ENCODE measurements at places on chromosomes 7 and 10. TPM values are rescaled to one million over a fixed set of nuclear protein-coding genes. Genes with fewer than 3 reads are reported as not detected.

- no peak for DNase-seq
Observed at GRCh38 chr7:105650382-105650970, 69.2 kb upstream of the EFCAB10 start.

DNA sequence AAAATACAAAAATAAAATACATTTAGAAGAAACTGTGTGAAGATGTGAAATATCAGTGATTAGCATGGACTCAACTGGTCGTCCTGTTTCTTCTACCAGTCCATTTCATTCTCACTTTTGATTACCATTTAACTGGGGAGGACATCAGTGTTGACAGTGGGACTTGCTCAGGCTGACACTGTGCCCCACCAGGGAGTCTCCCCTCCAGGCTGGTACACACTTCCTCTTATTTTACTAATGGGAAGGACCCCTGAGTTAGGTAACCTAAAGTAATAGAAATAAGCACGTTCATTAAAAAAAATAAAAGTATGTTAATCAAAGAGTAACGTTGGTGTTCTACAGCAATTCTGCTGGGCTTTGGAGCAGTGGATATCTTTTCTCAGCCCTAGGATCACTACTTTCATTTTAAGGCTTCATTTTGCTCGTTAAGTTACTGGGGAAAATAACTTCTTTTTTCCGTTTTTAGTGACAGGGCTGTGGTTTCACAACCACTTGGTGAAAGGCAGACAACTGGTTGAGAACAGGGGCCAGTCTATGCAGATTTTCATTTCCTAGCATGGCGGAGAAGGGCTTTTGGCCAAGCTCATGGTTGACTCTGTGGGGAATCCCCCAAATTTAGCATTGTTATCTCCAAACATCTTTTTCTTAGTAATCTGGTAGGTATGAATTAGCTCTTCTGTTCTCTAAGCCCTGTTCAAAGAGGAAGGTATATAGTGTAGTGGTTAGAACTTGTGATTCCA lies 2.1 kb downstream of the SNX10 start:
- DNase-seq = no peak

DNA sequence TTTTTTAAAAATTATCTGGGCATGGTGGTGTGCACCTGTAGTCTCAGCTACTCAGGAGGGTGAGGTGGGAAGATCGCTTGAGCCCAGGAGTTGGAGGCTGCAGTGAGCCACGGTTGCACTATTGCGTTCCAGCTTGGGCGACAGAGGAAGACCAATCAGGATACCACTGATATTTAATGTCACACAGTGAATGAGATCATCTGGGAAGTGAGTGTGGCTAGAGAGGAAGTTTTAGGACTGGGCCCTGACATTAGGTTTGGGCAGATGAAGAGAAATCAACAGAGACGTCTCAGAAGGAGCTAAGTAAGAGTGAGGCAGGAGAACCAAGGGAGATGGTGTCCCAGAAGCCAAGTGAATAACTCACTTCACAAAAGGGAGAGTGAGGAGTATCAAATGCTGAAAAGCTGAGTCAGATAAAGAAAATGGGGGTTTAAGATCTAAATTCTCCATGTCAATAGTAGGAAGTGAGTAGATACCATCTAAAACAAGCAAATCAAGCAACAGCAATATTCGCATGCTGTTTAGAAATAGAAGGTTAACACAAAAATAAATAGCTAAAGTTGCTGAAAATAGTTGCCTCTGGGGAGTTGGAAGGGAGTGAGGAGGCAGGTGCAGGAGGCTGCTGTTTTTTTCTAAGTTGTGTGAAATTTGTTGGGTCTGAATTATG lies 11.5 kb downstream of the PILRA start:
- DNase-seq = no peak

GRCh38 chr7:41788556-41788955 lies 85.7 kb upstream of the INHBA start:
- no peak for DNase-seq

DNA sequence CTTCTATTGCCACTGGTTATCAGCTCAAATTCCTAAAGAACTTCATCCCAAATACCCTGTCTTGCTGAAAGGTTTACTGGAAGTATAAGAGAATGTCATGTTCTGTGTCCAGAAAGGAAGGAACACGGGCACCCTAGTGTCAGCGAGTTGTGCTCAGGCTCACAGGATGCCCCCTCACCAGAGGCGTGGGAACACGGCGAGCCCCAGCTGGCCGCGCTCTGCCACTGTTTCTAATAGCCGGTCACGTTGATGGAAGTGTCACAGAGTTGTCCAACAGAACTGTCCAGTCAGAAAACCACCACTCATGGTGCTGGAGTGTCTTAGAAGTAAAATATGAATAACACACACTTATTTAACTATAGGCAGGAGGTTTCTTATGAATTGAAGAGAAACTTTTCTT lies 72.8 kb downstream of the FIGNL1 start:
- no peak for DNase-seq

DNA sequence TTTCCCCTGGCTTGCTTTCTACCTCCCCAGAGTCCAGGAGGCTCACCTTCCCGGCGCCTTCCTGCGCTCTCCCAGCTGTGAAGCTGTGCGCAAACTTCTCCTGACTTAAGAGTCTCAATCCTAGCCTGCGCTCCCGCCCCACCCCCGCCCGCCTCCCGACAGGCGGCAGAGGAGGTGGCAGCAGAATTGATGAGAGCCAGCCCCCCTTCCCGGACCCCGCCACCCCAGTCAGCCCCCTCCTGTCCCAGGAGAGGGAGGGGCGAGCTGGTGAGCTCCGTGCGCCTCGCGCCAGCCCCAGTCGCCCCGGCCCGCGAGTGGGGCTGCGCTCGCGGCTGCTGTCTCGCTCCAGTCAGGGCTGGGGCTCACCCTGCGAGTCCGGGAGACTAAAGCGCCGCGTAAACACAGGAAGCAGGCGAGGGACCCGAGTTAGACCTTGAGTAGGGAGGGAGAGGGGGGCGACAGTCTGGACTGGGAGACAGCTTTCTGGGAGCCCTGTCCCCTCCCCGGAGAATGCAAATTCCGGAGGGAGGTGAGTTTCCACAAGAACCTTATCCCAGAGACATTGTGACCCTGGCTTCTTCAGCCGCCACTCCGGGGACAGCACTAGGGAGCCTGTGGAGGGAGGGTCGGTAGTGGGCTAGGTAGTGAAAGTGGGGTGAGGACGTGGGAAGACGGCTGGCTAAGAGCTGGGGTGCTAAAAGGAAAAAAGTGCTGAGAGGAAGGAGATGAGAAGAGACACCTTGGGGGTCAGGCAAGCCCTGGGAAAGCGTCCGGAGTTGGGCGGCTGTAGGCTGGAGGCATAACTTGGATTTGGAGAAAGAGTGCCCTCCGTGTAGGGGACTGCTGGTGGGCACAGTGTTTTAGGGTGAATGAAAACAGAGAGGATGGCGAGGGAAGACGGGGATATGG lies at the start of gene CALCR:
TSS of gene CALCR (minus strand) at position 79 of the 909 bp plus-strand sequence. CDS start 87,743 bp downstream, outside the sequence.
- no peak for DNase-seq

DNA sequence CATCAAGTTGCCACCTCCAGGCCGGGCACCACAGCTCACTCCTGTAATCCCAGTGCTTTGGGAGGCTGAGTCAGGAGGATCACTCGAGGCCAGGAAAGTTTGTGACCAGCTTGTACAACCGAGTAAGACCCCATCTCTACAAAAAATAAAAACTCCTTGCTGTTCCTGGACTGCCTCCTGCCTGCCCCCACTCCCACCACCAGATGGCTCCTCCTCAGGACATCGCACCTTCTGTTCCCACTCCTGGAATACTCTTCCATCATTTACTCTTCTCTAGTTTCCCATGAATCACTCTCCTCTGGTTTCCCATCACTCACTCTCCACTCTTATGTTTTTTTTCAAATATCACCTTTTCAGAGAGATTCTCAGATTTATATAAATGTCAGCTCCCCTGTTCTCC lies 540.7 kb downstream of the CALN1 start:
- no peak for DNase-seq

DNA sequence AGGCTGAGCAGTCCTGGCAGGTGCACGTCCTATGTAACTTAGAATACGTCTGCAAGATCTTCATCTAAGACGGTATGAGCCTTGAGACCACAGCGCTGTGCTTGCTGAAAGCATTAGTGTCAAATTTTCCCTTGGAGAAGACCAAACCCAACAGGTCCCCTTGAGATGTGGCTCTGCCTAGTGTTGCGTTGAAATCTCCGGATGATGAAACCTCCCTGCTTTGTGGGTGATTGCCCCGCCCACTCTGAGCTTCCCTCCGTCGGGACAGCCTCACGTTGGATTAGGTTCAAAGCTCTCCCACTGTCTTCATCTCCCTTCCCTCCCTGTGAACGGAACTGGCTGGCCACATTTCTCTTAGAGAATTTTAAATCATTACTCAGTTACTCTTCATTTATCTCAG lies 102.0 kb downstream of the ADARB2 start:
- no peak for DNase-seq

DNA sequence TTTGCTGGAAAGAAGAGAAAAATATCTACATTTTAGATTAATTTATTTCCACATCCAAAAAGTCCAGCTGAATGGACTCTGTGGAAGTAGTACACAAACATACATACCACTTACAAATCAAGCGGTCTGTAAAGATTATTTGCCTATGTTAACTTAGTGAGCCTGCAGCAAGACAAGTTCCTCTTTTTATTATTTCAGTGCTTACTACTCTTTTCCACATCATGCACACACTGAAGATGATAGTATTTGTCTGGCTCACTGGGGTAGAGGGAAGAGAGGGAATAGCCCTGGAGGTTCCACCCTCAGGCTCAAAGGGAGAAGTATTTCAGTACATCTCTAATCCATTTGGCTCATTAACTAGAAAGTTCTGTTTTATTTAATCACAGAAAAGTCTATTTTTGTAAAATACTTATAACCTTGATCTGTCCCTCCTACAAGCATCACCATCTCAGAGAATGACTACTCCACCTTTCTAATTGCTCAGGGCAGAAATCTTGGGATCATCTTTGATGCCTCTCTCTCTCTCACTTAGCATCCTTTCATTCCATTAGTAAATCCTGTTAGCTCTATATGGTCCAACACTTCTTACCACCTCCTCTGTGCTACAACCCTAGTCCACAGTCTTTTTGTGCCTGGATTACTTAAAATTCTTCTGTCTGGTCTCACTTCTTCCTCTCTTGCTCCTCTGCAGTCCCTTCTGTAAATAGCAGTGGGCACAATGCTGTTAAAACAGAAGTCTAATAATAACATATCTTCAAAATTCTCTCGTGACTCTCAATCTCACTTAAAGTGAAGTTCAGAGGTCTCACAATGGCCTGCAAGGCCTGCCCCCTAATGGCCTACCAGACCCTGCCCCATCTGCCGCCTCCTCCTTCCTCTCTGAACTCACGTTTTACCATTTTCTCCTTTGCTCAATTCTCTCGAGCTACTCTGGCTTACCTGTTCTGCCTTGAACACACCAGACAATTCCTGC lies 64.3 kb upstream of the CCDC6 start:
- DNase-seq = no peak

DNA sequence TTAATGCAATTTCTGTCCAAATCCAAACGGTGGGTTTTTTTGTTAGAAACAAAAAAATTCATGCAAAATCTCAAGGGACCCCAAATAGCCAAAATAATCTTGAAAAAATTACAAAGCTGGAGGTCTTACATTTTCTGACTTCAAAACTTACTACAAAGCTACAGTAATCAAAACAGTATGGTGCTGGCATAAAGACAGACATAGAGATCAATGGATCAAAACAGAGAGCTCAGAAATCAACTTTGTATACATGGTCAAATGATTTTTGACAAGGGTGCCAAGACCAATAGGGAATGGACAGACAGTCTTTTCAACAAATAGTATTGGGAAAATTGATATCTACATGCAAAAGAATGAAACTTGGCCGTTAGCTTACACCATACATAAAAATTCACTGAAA lies 21.7 kb upstream of the CYP3A4 start:
- DNase-seq = no peak

DNA sequence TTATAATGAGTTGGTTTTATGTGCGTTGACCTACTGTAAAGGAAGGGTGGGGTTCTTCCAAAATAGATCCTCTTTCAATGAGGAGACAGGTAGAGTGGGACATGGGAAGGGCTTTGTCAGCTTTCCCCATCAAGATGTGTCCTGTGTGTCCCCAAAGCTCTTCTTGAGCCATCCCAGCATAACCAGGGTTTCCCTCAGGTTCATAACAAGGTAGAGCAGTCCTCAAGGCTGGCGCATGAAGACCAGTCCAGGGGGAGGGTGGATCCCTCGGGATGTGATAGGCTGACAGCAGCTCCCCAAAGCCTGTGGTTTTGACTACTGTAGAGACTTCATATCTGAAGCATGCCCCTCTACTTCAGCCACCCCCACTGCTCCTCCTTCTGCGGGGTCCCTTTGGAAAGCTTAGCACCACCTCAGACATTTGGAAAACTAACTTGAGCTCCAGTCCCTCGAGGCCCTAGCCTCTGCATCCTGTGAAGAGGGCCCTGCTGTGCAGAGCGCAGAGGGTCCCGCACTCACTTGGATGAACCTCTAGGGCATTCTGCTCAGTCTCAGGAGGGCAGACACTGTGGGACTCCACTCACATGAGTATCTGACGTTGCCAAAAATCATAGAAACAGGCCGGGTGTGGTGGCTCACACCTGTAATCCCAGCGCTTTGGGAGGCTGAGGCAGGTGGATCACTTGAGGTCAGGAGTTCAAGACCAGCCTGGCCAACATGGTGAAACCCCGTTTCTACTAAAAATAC lies 1.1 kb upstream of the GIMAP8 start:
- no peak for DNase-seq

DNA sequence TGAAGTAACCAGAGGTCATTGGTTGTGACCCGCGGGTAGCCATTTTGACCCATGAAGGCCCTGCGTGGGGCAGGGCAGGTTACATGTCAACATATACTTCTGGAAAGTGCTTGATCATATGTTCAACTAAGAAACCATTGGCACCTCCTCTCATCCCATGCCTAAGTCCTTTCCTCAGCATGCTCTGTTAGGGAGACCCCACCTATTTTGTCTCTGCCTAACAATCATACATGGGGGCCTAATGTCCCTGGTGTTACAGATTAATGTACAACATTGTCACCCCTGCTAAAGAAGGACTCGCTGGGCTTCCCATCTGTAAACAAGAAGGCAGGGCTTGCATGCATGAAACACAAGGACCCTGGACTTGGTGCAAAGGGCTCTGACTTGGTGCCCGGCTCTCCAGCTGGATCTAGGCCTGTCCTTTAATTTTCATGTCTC lies 133.7 kb upstream of the TNS3 start:
- no peak for DNase-seq

DNA sequence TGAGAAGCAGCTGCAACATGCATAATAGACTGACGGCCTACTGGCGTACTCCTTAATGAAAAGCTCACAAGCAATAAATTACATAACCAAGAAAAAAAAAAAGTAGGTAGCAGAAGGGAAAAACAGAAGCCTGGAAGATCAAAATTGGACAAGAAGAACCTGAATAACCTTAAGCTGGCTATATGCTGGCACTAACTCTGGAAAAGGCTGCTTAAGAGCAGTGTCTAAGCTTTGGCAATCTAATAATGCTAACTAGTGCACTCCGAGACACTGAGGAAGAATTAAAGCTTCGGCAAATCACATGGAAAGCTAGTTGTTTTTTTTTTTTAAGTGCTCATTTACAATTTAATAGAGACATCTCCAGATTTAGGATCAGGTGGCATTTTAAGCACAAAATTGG lies 441.9 kb downstream of the PARD3 start:
- DNase-seq = no peak

- peak; percentile 55 for DNase-seq
Observed at GRCh38 chr7:102279537-102280400, 6.9 kb upstream of the SH2B2 start.

OR2A42 gene
- not detected for total RNA-seq

SMIM30 gene
- total RNA-seq = 26.9 TPM

DCLRE1C gene
- total RNA-seq = 15.6 TPM

TAS2R3 gene
- total RNA-seq = 2.7 TPM
